ENCODE measurements at places on chromosomes 5 and 9.

- no peak for DNase-seq
These were observed 85.1 kb upstream of the IL12B start for GRCh38 chr5:159415301-159415937.

DNA sequence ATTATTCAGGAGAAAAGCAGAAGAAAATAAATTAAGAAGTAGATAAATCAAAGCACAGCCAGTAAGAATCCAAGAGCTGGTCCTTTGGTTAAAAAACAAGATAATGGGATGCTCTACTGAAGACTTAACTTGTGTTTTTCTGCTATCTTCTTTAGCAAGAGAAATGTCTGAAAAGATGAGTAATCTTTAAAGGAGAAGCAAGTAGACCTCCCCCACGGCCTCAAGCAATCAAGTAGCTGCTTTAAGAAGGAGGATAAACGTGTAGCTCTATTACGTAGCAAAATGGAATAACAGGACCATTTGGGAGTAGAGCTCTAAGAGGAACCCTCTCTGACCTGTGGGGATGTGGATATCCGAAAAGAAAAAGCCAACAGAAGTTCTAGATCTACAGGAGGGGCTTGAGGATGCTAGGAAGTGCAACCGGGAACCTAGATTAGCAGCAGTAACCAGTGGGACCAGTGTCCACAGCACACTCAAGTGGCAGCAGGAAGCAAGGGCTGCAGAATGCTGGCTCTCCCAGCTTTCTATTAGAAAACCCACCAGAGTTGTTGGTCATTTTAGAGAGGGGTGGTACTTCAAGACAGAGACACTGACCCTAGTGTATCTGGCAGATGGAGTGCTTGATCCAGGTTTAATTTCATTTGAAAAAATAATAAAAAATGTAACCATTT is 185.4 kb downstream of the GABBR2 start:
- DNase-seq, result no peak

- DNase-seq, result no peak
These were observed 71.3 kb downstream of the KDM4C start for GRCh38 chr9:6829027-6829426.

DNA sequence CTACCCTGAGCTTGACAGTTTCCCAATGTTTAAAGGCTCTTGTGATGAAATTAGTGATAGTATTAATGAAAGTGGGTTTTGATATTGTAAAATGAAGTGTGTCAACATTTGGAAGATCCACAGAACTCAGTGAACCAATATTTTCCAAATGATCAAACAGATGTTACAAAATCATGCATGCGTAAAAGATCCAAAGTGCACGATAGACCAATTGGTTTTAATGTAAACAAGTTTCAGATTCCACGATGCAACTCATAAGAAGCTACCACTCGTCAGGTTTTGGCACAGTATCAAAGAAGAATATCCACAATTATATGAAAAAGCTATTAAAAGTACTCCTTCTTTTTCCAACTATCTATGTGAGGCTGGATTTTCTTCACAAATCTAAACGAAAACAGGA is 82.3 kb downstream of the SLC38A9 start:
- no peak for DNase-seq

- DNase-seq, result no peak
These were observed 302.9 kb downstream of the CEMIP2 start for GRCh38 chr9:71465392-71465791.

- no peak for DNase-seq
These were observed 23.2 kb upstream of the GARNL3 start for GRCh38 chr9:127241354-127241753.

DNA sequence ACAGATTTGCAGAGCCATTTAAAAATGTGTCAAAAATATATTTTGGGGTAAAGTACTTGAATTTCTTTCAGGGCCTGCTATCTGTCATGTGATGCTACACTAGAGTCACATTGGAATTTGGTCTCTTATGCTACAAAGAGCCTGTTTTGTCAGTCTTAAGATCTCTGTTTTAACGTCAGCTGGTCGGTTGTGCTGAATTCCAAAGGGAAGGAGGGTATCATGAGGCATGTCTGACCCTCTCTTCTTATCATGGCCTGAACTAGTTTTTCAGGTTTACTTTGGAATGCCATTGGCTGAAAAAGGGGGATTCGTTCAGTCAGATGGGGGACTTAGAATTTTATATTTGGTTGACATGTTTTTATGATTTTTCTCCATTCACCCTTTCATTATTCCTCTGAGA is 290.6 kb downstream of the CD180 start:
- no peak for DNase-seq

DNA sequence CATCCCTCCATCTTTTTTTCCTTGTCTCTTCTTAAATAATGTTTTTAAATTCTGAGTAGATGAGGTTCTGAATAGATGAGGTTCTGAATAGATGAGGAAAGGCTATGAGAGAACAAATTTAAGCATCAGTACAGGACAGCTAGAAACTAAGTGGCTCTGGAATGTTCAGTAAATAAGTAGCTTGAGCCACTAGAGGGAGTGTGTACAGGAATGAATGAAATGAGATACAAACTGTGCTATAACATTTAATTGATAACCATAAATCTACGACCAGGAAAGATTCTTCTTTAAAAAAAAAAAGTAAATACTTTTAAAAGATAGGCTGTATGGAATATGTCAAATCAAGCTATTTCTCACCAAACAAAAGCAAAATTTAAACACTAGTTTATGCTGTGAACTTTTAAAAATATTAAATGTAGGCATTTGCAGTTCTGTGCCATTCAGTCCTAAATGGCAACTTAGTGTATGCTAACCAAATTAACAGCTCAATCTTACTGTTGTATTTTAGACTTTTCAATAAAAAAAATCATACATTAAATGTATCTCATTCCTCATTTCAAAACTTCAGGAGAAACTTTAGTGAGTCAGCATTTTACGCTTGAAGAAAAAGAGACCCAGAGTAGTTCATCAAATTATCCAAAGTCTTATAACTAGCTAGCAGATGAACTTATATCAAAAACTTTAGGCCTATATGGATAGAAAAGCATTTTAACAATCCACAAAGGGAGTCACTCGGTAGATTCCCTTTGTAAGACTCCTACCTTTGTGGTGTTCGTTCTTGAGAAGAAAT is 70.4 kb upstream of the SNX2 start:
- DNase-seq, result peak; percentile 67

DNA sequence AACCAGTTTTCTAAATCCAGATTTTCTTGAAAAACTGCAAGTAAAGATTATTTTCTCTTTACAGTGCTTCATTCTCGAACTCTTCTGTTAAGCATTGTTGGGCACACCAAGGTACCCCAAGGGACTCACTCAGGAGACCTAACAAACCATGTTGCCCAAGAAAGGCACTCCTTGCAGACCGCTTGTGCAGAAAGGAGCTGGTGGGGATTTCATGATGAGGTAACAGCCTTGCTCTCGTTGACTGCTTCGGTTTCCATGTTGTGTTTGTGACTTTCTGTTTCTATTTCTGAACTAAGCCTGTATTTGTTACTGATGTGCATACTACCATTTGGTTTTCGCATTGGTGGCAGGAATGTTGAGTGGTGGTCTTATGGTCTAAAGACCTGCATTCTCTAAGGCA is 266.6 kb upstream of the DAP start:
- no peak for DNase-seq

Measured in HAP-1 (cell line).